ENCODE measurements at places on chromosomes 6 and 20.

DNA sequence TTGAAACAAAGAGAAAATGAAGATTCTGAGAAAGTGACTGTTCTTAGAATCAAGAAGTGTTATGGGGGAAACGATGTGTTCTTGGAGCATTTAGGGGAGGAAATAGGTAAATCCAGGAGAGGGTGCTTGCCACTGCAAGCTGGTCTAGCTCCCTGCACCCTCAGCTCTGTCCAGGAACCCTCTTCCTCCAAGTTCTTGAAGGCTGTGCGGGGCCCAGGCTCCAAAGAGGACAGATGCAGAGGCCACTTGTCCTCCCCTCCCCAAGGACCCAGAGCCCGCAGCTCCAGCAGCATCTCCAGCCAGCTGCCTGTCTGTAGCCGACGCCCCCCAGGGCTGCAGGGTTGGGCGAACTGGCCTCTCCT is 87.9 kb downstream of the CDC5L start:
- DNase-seq = no peak

GRCh38 chr6:164243949-164244348 is 829.4 kb downstream of the QKI start:
- DNase-seq = no peak

DNA sequence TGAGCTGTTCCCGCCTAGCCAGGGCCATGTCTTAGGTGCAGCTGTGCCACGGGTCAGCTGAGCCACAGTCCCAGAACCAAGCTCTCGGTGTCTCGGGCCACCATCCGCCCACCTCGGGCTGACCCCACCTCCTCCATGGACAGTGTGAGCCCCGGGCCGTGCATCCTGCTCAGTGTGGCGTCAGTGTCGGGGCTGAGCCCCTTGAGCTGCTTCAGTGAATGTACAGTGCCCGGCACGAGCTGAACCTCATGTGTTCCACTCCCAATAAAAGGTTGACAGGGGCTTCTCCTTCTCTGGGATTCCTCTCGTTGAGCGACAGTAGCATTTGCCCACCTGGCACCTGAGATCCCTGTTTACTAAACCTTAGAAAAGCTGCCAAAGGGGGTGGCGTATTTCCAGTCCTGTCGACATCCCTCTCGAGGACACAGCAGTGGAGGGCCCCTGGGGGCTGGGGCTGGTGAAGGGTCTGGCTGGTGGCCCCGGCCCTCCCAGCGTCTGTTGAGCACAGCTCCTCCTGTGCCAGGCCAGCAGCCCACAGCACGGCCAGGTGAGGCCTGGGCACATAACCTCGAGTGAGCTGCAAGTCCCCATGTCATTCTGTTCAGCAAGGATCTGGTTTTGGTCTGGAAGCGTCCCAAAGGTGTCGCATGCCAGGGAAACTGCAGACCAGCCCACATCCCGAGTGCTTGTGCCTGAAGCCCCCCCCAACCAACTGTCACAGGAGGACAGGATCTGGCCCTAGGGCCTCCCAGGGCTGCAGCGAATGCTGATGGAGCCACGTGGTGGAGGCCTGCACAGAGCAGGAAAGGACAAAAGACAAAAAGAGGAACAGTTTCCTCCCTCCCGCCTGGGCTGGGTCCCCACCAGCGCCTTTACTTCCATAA is 21.2 kb upstream of the PYGB start:
- DNase-seq = no peak

DNA sequence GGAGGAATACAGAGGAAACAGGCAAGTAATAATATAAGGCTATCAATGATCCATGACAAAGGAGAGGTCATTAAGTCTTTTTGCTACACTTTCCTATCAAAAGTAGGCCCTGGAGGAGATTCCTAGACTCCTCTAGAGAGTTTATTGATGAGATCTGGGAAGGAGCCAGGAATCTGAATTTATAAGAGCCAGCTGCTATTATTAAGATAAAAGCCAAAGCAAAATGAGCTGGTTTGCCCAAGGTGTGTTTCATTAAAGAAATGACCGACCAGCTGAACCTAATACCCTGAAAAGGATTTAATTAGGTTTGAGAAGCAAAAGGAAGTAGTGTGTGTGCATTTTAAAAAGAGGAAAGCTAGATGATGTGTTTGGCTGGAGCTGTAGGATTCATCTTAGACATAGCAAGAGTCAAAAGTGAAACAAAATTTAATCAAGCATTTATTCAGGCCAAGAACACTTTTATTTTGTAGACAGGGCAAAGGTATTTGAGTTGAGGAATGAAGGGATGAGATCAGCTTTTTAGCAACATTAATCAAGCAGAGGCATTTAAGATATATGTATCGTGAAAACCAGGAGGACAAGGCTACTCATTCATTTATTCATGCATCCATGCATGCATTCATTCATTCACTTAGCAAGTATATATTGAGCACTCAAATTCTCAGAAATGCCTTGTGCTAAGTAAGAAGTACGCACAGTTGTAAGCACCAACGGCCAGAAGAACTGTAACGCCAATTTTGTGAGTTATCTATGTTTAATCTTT is 43.5 kb upstream of the SCAF8 start:
- no peak for DNase-seq

- DNase-seq = no peak
Observed at GRCh38 chr20:46509523-46509922, 3.8 kb downstream of the ZNF334 start.

- DNase-seq = no peak
Observed at GRCh38 chr6:53671111-53671510, 5.6 kb upstream of the KLHL31 start.

DNA sequence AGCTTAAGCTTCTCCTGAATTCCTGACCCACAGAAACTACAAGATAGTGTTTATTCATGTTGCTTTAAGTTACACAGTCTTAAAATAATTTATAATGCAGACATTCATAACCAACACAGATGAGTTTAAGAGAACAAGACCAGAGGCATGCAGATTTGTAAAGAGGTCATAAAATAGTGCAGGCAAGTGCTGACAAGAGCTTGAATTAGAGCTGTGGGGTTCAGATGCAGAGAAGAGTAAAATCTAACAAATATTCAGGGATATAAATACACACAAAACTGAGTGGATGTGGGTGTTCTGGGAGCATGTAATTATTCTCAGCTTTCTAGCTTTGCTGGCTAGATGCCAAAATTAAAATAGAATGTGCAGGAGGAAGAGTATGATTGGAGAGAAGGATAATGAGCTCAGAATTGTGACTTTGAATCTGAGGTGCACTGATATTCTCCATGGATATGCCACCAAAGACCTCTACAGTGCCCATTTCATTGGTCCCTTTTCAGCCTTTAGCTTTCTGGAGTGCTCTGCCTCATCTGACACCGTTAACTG is 291.9 kb upstream of the SGK1 start:
- DNase-seq = no peak

GRCh38 chr20:58129721-58130151 is 98.7 kb downstream of the ANKRD60 start:
- no peak for DNase-seq

GRCh38 chr6:11712760-11713159 is 65.8 kb downstream of the ADTRP start:
- no peak for DNase-seq

DNA sequence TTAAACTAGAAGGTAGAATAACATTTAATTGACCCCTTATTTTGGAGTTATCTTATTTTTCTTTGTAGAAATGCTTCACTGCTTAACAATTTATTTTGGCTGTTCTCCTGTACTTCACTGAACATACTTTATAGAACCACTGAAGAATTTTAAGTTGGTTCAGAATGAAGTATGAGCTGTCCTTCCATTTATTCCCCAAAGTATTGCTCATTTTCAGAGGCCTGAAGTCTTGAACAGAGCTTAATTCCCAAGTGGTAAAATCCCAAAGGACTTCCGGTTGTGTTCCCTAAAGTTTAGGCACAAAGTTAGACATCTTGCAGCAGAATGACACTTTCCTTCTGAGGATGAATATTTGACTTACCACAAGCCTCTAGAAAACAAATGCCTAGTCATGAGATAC is 233.3 kb downstream of the TINAG start:
- no peak for DNase-seq

DNA sequence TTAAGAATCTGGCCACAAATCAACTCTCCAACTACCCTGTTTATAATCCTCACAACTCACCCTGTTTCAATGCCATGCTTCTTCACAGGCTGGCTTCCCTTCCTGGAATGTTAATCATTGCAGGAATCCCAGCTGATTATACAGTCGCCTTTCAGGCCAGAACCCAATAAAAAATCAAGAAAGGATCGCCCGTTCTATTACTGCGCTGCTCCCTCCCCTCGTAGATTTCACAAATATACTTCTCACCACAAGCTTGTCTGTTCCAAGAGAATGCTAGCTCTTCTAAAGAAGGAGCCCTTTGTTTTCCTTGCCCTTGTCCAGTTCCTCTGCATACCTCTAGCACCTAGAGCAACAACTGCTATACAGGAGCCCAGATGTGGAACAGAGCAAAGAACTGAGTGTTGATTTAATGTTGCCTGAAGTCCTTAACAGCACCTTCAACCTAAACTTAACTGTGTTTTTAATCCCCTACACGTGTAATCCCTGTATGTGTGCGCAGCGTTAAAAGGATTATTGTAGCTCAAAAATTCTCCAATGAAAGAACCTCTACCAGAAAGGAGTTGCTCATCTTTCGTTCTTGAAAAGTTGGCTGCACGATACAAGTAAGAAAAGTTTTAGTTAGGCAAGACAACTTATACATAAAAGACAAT is 988 bp downstream of the ECHDC1 start:
- no peak for DNase-seq

DNA sequence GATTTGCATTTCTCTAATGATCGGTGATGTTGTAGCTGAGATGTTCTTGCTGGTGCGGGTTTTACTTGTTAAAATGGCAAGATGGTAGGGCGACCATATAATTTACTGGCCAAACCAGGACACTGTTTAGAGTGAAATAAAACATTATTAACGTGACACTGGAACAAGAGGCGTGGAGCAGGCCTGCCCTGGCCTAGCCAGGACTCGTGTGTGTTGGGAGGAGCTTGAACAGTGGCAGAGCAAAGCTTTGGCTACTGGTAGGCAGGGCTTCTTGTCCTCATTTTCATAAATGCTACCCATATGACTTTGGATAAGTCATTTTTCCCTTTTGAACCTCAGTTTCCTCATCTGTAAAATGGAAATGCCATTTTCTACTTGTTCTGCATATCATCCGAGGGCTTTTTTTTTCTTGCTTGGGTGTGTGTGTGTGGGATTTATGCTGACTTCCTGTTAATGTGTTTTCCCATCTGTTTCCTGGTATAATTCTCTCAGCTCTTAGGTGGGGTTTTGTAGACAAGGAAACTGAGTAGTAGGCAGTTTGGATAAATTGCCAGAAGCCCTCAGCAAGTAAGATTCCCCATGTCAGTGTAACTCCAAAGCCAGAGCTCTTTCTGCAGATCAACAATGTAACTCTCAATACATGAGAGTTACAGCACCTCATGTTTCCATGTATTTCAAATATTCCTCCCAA is 81.7 kb downstream of the TOX2 start:
- DNase-seq = no peak

DNA sequence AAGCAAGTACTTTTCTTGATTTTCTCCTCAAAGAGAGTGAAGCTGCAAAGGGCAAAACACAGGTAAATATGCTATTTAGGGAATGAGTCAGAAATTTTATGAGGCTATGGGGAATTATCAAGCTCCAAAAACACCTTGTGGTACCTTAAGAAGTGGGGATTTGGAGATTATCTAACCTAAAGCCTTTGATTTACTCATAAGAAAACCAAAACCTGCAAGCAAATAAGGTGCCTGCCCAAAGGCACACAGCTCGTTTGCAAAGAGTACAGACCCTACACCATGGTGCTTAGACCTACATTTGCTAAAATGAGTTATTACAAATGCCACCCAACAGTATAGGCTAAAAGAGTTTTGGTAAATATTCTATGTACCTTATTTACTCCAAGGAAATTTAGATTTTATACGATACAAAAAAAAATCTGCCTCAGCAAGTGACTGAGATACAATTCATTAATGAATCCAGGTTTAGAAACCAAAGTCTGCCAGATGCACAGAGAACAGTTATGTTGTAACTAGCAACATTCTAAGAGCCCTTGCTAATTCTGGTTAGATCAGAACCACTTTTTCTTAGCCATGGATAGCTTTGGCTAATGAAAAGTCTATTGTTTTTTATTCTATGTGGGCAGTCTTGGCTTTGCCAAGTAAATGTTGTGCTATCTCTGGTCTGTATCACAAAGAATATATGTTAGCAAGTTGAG is 101.5 kb downstream of the KHDC1L start:
- no peak for DNase-seq

GRCh38 chr6:124822204-124822613 is 140.0 kb upstream of the RNF217 start:
- no peak for DNase-seq

- no peak for DNase-seq
Observed at GRCh38 chr6:23518294-23518693, 607.7 kb upstream of the NRSN1 start.

- DNase-seq = no peak
Observed at GRCh38 chr20:50027611-50028105, 44.9 kb downstream of the SNAI1 start.

DNA sequence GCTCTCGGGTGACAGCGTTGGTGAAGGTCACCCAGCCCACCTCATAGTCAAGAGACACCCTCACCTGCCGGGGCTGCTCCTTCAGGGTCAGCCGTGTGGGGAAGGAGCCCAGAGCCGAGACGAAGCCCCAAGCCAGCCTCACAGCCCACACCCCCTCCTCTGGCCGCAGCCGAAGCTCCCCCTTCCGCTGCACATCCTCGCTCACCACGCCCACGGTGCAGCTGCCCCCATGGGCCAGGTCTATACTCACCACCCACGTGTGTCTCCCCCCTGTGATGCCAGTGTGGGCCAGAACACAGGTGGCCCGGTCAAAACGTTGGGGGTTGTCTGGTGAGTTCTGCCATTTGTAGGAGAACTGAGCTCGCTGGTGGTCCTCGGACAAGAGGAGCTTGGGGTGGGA is 7.0 kb downstream of the TRIM10 start:
- no peak for DNase-seq

GRCh38 chr6:160634706-160635105 is 29.4 kb downstream of the LPA start:
- no peak for DNase-seq

- DNase-seq = no peak
Observed at GRCh38 chr6:146857980-146858347, 259.2 kb downstream of the ADGB start.

DNA sequence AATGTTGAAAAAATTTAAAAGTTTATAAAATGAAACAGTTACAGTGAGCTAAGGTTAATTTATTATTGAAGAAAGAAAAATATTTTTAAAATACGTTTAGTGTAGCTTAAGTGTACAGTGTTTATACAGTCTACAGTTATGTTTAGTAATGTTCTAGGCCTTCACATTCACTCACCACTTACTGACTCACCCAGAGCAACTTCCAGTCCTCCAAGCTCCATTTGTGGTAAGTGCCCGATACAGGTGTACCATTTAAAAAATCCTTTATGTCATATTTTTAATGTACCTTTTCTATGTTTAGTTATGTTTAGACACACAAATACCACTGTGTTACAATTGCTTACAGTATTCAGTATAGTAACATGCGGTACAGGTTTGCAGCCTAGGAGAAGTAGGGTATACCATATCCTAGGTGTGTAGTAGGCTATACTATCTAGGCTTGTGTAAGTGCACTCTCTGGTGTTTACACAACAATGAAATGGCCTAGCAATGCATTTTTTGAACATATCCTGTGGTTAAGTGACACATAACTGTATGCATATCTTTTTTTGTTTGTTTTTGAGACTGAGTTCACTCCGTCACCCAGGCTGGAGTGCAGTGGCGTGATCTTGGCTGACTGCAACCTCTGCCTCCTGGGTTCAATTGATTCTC is 26.3 kb downstream of the FLRT3 start:
- DNase-seq = no peak

GRCh38 chr6:52554684-52555280 is 22.1 kb downstream of the TRAM2 start:
- DNase-seq = no peak

GRCh38 chr20:20713244-20713765 is 861 bp upstream of the RALGAPA2 start:
- DNase-seq = no peak
